ENCODE measurements at places on chromosomes 11 and 22. TPM values are rescaled to one million over a fixed set of nuclear protein-coding genes. Genes with fewer than 3 reads are reported as not detected.

Gene TAF6L
- 55.2 TPM for polyA plus RNA-seq

Gene SCARF2
- polyA plus RNA-seq: 3.4 TPM

Gene BET1L
- 7.6 TPM for polyA plus RNA-seq

Gene TSSC4
- 54.3 TPM for polyA plus RNA-seq

Gene JHY
- 0.37 TPM for polyA plus RNA-seq

Gene APOL4
- polyA plus RNA-seq: not detected

Gene LRP4
- polyA plus RNA-seq: not detected

Gene MYO7A
- 0.30 TPM for polyA plus RNA-seq

Gene OR10A2
- polyA plus RNA-seq: not detected

Gene F2
- 0.94 TPM for polyA plus RNA-seq

Gene RELT
- polyA plus RNA-seq: 13.0 TPM

Gene ELMOD1
- polyA plus RNA-seq: 11.9 TPM

Gene KRTAP5-10
- not detected for polyA plus RNA-seq

Gene AMOTL1
- polyA plus RNA-seq: 12.6 TPM

Gene ZNF280A
- not detected for polyA plus RNA-seq

Gene NAT10
- 12.4 TPM for polyA plus RNA-seq

Gene APOBEC3H
- polyA plus RNA-seq: not detected

Gene GLYAT
- not detected for polyA plus RNA-seq

Gene LRRC75B
- 18.3 TPM for polyA plus RNA-seq

Gene MGAT3
- 36.2 TPM for polyA plus RNA-seq

Gene SREBF2
- 73.0 TPM for polyA plus RNA-seq

Gene FGF3
- polyA plus RNA-seq: 6.0 TPM

Gene ABCG4
- 1.5 TPM for polyA plus RNA-seq

Gene PNPLA5
- polyA plus RNA-seq: not detected

Gene OR8G1
- polyA plus RNA-seq: not detected

Gene FOLR2
- not detected for polyA plus RNA-seq

Gene TSGA10IP
- 0.53 TPM for polyA plus RNA-seq

Gene CRYBB1
- polyA plus RNA-seq: not detected

Gene OR6A2
- polyA plus RNA-seq: 0.05 TPM

Gene HEPHL1
- not detected for polyA plus RNA-seq

Gene FAM227A
- 14.0 TPM for polyA plus RNA-seq

Gene PIWIL4
- polyA plus RNA-seq: 1.3 TPM

Gene GNAZ
- 63.2 TPM for polyA plus RNA-seq

Gene MUC2
- not detected for polyA plus RNA-seq

Gene CARD18
- polyA plus RNA-seq: not detected

Gene LIF
- polyA plus RNA-seq: not detected

Gene DERL3
- 0.84 TPM for polyA plus RNA-seq

Gene MS4A15
- not detected for polyA plus RNA-seq

Gene ANO1
- not detected for polyA plus RNA-seq

Gene TMEM132A
- 215 TPM for polyA plus RNA-seq

Gene KBTBD3
- 3.1 TPM for polyA plus RNA-seq

Gene TUB
- polyA plus RNA-seq: 130 TPM

Gene MRGPRX3
- polyA plus RNA-seq: not detected

Gene CAVIN3
- not detected for polyA plus RNA-seq

Gene SHISA8
- 2.2 TPM for polyA plus RNA-seq

Gene GNB1L
- 16.9 TPM for polyA plus RNA-seq

Gene PRSS23
- 3.6 TPM for polyA plus RNA-seq

Gene SLC5A1
- polyA plus RNA-seq: not detected

Gene APOA1
- polyA plus RNA-seq: not detected

Gene PRR14L
- polyA plus RNA-seq: 14.3 TPM

Data from neural cell (in vitro differentiated cells).